Cerebellum (tissue), 4 donors: ENCODE measurements at places on chromosomes 2 and 18. TPM values are rescaled to one million over a fixed set of nuclear protein-coding genes. Genes with fewer than 3 reads are reported as not detected.

- DNase-seq = no peak
Observed at GRCh38 chr18:9714266-9715087, 6.4 kb downstream of the RAB31 start.

The AFF3 gene
- 69.8 TPM for total RNA-seq

- DNase-seq = no peak
Observed at GRCh38 chr2:16639431-16639830, 26.2 kb downstream of the CYRIA start.

The SERPINB13 gene
- total RNA-seq = not detected

The MC2R gene
- not detected for total RNA-seq
